ENCODE measurements at places on chromosomes 4 and X. TPM values are rescaled to one million over a fixed set of nuclear protein-coding genes. Genes with fewer than 3 reads are reported as not detected.

Gene ERAS
- total RNA-seq = not detected

Gene BBS7
- total RNA-seq = 10.1 TPM

Gene HTR2C
- not detected for total RNA-seq

Gene GATA1
- not detected for total RNA-seq

Gene GAGE12J
- not detected for total RNA-seq

Gene CFI
- total RNA-seq = 4.9 TPM

DNA sequence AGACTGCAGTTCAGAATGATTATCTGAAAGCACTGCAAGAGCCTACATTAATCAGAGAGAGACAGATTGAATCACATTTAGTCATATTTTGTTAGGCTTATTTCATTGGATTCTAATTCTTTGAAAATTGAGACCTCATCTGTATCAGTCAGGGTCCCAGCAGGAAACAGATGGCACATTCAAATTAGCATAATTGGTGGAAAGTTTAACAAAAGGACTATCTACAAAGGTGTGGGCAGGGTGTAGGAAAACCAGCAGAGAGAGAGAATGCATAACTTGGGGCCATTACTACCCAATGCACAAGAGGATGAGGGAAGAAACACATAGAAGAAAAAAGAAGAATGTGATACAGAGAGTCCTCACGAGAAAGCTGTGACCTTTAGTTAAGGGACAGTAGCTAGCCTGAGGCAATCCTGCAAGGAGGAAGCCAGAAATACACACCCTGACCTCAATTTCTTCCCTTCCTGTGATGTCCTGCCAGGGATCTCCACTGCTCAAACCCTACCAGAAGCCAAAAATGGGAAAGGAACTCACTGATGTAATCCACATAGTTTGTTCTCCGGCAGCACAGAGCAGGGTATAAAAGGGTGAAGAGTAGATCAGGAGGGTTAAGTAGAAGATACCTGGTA lies 17.7 kb upstream of the XKRX start:
- no peak overlapping the region for H3K27ac ChIP-seq
- H3K36me3 ChIP-seq = no peaks in the 10 kb centered on the region
- H3K4me1 ChIP-seq = no peaks in the 10 kb centered on the region
- no peak overlapping the region for H3K4me3 ChIP-seq
- no peak for DNase-seq

DNA sequence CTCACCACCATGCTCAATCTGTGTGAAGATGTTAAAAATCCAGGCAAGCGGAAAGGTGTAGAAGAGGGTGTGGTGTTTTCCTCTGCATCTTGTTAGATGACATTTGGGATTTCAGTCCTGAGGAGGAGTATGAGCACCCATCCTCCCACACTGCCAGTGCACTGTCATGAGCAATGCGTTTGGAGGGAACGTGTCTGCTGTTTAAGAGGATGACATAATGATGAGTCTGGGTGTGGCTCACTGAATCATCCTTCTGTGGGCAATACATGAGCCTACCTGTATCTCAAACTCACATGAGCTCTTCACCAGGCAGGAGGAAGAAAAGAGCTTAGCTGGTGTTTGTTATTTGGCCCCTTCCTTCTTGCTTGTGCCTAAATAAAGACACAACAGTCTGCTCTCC lies 67.9 kb upstream of the ARX start:
- H3K27ac ChIP-seq = no peak overlapping the region
- no peak for DNase-seq
- no peak overlapping the region for H3K4me3 ChIP-seq
- no peaks in the 10 kb centered on the region for H3K27me3 ChIP-seq
- no peaks in the 10 kb centered on the region for H3K4me1 ChIP-seq

DNA sequence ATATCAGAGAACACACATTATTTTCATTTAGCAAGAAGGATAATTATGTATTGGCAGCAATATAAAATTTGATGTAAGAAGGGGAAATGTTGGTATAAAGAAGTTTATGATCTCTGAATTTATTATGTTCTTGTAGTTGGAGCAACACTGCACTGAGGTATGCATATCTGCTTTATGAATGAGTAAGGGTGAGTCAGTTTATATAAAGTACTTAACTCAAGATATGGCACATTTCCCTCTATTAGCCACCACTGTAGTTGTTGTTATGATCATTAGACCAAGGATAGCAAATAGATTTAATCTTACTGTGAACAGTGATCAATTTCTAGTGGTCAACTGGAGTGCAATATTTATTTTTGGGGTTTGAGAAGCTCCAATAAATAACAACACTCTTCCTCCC lies 66.6 kb downstream of the SNX25 start:
- H3K27ac ChIP-seq = no peak overlapping the region
- no peaks in the 10 kb centered on the region for H3K27me3 ChIP-seq
- DNase-seq = no peak
- no peaks in the 10 kb centered on the region for H3K36me3 ChIP-seq
- no peak overlapping the region for H3K4me3 ChIP-seq

DNA sequence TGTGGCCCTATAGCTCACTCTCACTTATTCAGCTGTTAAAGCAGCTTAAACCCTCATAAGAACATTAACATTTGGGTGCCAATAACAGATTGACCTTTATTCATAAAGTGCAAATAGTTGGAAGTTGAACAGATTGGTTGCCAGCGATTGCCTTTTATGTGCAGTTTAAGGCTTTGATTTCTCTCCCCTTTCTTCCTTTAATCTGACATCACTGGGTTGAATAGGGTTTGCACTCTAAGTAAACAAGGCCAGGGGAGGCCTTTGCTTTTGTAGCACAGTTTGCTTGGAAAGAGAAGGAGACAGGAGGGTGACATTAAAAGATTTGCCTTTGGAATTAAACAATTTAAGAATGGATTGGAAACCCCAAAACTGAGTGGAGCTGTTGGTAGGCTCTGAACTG lies 114.3 kb downstream of the NKX6-1 start:
- no peaks in the 10 kb centered on the region for H3K27me3 ChIP-seq
- no peaks in the 10 kb centered on the region for H3K4me1 ChIP-seq
- no peaks in the 10 kb centered on the region for H3K36me3 ChIP-seq
- no peak overlapping the region for H3K27ac ChIP-seq
- no peak overlapping the region for H3K4me3 ChIP-seq

GRCh38 chr4:186852073-186852420 lies 128.4 kb upstream of the FAT1 start:
- no peak overlapping the region for H3K27ac ChIP-seq
- no peaks in the 10 kb centered on the region for H3K36me3 ChIP-seq
- DNase-seq = peak; percentile 22
- no peaks in the 10 kb centered on the region for H3K27me3 ChIP-seq
- no peak overlapping the region for H3K4me3 ChIP-seq
- H3K4me1 ChIP-seq = no peaks in the 10 kb centered on the region

GRCh38 chrX:153609917-153610835 lies 11.2 kb upstream of the CCNQ start:
- H3K36me3 ChIP-seq = no peaks in the 10 kb centered on the region
- H3K27me3 ChIP-seq = no peaks in the 10 kb centered on the region
- no peak overlapping the region for H3K27ac ChIP-seq
- H3K4me3 ChIP-seq = peak overlapping the region; percentile 27

GRCh38 chrX:30217465-30217864 lies 2.1 kb downstream of the MAGEB2 start:
- no peak overlapping the region for H3K27ac ChIP-seq
- H3K36me3 ChIP-seq = no peaks in the 10 kb centered on the region
- no peak for DNase-seq
- no peak overlapping the region for H3K4me3 ChIP-seq

- no peaks in the 10 kb centered on the region for H3K36me3 ChIP-seq
- H3K27me3 ChIP-seq = no peaks in the 10 kb centered on the region
- H3K4me3 ChIP-seq = no peak overlapping the region
Observed at GRCh38 chrX:31240982-31241381, 169.1 kb upstream of the FTHL17 start.

DNA sequence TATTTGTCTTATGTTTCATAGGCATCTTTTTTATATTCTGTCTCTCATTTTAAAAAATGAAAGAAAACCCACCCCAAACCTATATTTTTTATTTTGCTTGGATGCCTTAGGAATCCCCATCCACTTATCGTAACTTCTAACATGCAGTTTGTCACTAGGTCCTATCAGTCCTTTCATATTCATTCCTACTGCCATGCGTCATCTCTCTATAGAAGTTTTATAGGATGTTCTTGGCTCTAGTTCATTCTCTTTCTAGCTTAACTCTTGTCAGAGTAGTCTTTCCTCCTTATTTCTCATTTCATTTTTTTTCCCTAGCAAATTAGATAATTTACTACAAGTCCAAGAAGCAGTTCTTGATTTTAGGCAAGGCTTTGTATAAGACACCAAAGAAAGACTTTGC lies 92.7 kb downstream of the LARP1B start:
- no peak overlapping the region for H3K27ac ChIP-seq
- H3K27me3 ChIP-seq = no peaks in the 10 kb centered on the region
- no peak overlapping the region for H3K4me3 ChIP-seq
- H3K36me3 ChIP-seq = no peaks in the 10 kb centered on the region
- no peak for DNase-seq

DNA sequence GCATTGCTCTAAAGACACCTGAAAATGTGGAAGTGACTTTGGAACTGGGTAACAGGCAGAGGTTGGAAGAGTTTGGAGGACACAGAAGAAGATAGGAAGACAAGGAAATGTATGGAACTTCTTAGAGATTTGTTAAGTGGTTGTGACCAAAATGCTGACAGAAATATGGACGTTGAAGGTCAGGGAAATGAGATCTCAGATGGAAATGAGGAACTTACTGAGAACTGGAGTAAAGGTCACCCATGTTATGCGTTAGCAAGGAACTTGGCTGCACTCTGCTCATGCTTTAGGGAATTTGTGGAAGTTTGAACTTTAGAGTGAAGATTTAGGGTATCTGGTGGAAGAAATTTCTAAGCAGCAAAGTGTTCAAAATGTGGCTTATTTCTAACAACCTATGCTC lies 99.4 kb downstream of the FAM13A start:
- no peak for DNase-seq
- H3K4me1 ChIP-seq = no peaks in the 10 kb centered on the region
- no peak overlapping the region for H3K4me3 ChIP-seq
- H3K27me3 ChIP-seq = no peaks in the 10 kb centered on the region

- no peak overlapping the region for H3K4me3 ChIP-seq
- no peaks in the 10 kb centered on the region for H3K36me3 ChIP-seq
- no peaks in the 10 kb centered on the region for H3K4me1 ChIP-seq
- H3K27ac ChIP-seq = no peak overlapping the region
- DNase-seq = no peak
Observed at GRCh38 chr4:154044108-154044531, 255.2 kb upstream of the SFRP2 start.

GRCh38 chr4:184811526-184812198 lies 14.1 kb downstream of the ACSL1 start:
- H3K4me1 ChIP-seq = peaks cover 21% of the 10 kb centered on the region
- H3K4me3 ChIP-seq = no peak overlapping the region
- H3K27me3 ChIP-seq = no peaks in the 10 kb centered on the region
- H3K27ac ChIP-seq = peak overlapping the region; percentile 91

Data from prostate gland (tissue), 2 donors.